Kasumi-1 (cell line): ENCODE measurements at places on chromosomes 5 and 9.

- no peak for DNase-seq
These were observed 531.6 kb upstream of the KLF4 start for GRCh38 chr9:108021096-108021710.

GRCh38 chr5:50401336-50401735 is 39.8 kb downstream of the EMB start:
- DNase-seq, result no peak

- no peak for DNase-seq
These were observed 42.6 kb downstream of the ZDHHC21 start for GRCh38 chr9:14650596-14650995.

DNA sequence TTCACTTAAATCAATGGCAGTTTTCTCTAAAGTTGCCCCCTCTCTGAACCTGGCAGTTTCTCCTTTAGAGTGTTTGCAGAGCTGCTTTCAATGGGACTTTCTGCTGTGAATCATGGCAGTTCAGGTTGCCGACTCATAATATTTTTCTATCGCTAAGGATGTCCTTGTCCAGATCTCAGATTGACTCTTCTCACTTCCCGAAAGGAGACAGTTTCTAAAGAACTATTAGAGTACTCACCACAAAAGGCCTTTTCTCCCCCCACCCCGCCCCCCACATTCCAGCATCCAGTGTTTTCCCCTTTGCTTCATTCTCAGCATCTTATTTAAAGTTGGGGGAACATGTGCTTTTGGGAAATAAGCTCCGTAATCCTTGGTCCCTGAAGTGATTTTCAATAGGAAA is 443.5 kb upstream of the KLF4 start:
- no peak for DNase-seq

DNA sequence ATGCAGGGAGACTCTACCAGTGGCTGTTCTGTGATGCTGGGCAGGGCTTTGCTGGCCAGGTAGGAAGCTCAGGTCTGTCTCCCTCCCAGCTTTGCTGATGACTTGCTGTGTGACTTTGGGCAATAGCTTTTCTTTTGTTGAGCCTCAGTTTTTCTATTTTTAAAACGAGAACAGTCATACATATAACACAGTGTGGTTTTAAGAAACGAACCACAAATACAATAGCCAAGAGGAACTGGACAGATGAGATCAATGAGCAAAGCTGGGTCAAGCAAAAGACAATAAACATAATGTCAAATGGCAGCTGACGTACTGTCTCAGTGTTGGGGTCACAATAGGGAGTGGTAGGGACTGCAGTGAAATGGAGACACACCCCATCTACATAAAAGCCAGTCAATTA is 20.2 kb downstream of the SLIT3 start:
- DNase-seq, result no peak

DNA sequence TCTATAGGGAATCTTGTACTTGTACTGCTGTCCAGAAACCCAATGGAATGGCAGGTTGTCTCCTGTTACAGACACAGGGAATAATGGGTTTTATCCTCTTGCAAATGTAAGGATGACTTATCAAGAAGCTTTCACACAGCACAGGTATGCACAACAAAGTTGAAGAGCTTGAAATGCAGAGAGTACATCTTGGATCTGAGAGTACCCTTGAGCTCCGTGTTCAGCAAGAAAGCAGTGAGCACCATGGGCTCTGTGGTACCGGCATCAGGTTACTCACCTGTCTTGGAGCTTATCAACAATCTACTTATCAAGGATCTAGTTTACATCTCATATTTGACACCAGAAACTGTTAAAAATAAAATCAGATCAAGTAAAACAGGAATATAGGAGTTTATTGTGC is 22.0 kb upstream of the EMB start:
- no peak for DNase-seq

- no peak for DNase-seq
These were observed 526.1 kb downstream of the BNC2 start for GRCh38 chr9:16344343-16344742.

DNA sequence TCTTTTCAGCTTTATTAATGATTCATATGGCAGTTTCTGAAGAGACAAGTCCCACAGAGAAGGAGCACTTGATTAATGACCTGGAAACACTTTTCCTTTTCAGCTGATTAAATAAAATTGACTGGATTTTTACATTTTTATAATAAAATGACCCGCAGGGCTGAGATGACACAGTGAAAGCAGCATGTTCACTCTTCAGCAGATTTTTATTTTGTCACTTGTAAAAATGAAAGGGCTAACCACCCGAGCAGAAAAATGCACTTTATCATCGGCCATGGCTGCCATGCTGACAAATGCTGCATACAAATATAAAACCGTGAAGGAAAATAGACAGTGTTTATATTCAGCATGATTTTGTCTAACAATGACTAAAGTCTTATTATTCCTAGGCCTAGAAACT is 321.6 kb upstream of the ITGA1 start:
- no peak for DNase-seq

GRCh38 chr5:935510-936084 is 42.9 kb downstream of the TRIP13 start:
- DNase-seq, result peak; percentile 42

DNA sequence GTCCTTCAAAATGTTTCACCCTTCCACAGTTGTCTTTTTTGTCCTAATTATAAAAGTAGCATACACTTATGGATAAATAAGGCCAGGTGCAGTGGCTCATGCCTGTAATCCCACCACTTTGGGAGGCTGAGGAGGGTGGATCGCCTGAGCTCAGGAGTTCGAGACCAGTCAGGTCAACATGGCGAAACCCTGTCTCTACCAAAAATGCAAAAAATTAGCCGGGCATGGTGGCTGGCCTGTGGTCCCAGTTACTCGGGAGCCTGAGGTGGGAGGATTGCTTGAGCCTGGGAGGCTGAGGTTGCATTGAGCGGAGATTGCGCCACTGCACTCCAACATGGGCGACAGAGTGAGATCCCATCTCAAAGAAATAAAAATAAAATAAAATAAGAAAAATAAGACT is 1.6 kb downstream of the C5orf52 start:
- no peak for DNase-seq

DNA sequence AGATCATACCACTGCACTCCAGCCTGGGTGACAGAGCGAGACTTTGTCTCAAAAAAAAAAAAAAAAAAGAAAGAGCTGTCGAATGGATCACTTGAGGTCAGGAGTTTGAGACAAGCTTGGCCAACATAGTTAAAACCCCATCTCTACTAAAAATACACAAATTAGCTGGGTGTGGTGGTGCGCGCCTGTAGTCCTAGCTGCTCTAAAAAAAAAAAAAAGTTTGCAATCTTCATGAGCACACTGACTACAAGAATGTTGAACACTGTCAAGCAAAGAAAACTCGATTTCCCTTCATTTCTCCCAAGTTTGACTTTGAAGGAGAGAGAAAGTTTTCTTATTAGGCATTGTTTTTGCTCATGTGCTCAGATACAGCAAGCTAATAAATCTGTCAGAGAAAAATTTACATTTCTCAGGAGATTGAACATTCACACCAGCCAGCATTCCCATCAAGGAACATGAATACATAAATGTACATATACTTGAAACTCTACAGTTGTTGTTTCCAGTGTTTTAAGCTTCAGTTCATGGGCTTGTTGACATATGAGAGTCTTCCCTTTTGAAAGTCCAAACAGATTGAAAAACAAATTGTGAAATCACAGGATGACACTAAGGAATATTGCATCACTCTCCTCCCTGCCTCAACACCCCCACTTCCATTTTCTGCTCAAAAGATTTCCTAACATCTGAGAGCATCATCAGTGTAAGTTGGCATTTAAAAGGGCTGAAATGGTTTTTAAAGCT is 81.8 kb downstream of the ARRDC3 start:
- DNase-seq, result no peak

DNA sequence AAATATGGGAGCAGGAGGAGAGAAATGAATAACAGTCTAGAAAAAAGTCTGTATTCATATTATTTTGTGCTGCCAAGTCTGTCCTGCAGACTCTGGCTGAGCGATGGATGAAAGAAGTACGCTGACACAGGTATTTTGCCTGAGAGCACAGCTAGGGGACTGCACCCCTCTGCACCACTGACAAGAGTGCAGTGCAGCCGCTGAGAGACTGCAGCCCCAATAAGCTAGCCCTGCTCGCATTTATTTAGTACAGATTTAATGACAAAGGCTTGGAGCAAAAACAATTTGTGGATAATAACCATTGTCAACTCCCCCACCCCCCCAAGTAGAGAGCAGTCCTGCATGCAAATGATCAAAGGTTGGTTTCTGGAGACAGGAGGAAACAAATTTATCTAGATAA is 13.3 kb upstream of the MRPS30 start:
- DNase-seq, result no peak

DNA sequence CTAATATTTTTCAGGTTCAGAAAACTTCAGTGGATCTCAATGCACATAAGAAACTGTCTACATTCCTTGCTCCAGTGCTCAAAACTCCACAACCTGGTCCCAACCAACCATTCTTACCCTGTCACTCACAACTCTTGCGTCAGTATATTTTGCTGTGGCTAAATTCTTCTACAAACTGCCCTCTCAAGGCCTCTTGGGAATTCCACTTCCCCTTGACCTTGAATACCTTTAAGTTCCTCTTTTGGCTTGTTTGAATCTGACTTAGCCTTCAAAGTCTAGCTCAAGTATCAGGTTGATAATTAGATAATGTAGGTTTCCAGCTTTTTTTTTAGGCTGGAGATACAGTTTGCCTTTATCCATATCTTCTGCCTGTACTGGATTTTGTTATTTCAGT is 128.3 kb downstream of the SLF1 start:
- peak; percentile 22 for DNase-seq

- DNase-seq, result no peak
These were observed 39.9 kb downstream of the MVB12B start for GRCh38 chr9:126366366-126367011.
